ENCODE measurements at places on chromosomes 5 and 9.

DNA sequence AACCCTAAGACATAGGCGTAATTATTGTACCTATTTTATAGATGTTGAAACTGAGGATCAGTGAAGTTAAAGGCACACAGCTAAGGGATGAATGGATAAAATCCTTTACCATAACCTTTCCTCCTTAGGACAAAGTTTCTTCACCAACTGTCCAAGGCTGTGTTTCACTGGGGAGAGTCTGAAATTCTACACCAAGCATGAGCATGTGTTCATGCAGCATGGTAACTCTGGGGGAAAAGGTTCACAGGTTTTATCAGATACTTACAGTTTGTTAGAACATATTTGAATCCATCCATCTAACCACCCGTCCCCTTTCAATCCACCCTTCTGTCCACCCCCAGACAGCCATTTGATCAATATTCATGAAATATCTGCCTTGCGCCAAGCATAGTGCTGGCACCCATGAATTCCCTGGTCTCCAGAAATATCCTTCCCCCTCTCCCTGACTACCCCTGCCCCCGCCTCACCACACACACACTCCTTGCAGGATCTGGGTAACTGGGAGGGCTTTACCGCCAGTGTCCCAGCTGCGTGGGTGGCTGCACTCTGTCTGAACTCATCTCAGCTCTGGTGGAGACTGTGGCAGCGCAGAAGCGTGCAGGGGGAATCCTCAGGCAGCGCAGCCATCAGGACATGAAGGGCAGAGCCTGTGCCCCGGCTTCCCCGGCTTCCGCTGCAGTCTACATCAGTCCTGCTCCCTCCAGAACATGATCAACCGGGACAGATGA is 6.3 kb upstream of the KCNIP1 start:
- no peak for DNase-seq

DNA sequence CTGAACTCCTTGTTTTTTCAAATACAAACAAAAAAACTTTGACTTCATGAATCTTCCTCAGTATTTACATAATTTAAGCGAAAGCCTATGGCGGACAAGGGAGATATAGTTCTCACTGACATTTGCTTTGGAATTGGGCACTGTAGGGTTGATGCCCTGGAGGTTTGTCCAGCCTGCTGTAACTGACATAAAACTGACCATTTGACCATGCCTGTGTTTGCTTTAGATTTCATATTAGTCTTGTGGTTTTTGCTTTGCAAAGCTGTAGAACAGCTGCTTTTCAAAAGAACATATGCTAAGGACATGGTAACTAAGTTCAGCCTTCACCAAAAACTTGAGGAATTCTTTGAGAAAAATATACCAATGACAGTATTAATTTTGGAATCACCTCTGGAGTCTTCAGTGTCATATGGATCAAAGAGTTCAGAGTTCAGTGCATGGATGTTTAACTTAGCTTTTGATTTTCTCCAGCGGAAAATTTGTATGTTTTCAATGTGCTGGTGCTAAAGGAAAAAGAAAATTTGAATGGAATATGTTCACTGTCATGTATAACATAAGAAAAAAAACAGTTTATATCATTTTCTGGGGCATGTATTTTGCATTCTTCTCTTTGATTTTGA is 1013.1 kb downstream of the NR2F1-AS1 start:
- no peak for DNase-seq

DNA sequence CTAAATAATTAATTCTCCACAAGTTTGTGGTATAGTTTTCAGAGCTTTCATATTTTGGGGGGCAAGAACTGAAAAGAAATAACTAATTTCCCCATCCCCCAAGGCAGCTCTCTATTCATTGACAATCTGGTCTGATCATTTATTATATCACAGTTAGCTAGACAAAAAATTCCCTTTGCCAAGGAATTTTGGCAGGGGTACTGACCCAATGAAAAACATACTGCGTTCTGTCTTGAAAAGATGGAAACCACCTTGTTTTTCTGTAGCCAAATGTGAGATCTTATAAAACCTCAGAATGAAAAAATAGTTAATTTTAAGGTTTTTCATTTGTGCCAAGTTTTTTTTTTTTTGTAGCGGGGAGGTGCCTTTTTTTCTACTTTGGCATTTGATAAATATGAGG is 1008.9 kb downstream of the EFNA5 start:
- no peak for DNase-seq

GRCh38 chr5:154138701-154139100 is 51.8 kb upstream of the GALNT10 start:
- no peak for DNase-seq

DNA sequence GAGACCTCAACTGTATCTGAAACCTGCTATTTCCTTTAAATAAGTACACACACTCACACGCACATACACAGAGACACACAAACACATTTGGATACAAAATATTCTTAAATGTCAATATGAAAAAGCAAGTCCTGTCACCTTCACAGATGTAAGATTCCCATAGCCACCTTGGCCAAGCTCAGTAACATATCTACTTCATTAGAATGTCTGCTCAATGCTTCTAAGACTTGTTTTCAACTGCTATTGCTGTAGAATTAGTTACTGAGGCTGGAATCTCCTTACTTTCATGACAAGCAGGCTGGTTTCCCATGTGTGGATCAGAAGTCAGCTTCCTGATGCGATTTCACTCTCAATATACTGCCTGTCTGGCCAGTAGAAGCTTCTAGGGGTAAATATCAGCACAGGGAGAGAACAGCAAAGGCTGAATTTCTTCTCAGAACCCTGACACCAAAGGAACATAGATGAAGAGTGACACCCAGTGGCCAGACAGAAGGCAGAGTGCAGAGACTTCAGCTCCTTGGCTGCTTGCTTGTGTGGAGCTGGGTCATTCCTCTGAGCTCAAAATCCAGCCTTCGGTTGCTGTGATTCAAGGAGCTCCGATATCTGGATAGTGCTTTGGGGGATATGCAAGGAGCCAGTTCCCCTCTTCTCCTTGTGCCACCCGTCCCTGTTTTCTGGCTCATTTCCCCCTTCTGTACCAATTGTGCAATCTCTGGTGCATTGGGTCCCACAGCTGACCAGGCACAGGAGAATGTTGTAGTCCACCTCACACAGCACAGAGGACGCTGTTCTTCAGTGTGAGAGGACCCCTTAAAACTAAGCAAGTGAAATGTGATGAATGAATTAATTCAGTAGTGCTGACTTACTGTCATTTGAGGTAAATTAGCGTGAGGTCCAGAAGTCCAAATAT is 26.6 kb upstream of the ABLIM3 start:
- DNase-seq = peak; percentile 5

GRCh38 chr9:91027005-91027404 is 225.4 kb downstream of the SYK start:
- no peak for DNase-seq

DNA sequence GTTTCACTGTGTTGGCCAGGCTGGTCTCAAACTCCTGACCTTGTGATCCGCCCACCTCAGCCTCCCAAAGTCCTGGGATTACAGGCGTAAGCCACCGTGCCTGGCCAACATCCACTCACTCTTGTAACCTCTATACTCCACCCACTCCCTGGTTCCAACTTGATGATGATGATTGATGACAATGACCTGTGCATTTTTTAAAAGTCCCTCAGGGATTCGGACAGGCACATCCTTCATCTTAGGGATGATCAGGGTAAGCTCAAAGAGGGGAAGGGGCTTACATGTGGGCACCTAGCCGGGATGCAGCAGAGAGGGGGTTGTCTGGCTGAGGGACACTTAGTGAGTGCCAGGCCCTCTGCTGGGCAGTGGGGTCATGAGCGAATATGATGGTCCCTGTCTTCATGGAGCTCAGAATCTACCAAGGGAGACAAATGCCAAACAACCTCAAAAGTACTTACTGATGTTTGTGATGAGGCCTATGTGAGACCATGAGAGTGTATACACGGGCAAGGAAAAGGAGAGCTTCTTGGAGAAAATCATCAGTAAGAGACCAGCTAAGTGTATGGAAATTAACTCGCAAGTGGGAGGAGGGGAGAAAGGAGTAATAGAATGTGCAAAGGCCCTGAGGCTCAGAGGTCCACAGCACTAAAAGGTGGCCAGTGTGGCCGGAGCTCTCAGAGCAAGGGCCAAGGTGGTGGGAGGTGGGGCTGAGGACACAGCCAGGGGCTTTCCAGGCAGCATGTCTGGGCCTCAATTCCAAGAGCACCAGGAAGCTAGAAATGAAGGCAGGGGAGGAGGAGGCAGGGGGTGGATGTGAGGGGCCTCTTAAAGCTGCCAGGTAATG is 27.4 kb downstream of the LHX2 start:
- DNase-seq = no peak

Data from stimulated activated naive B cell treated with anti-CD40 and anti-IgM and Interleukin-4, amounts not matched to agents 10 μg/mL and 1 μg/mL and 100 μg/mL, for 72 hours (primary cell).